Natural killer cell (primary cell): ENCODE measurements at places on chromosomes 11 and 22. TPM values are rescaled to one million over a fixed set of nuclear protein-coding genes. Genes with fewer than 3 reads are reported as not detected.

The BTG4 gene
- total RNA-seq = not detected

The PYGM gene
- total RNA-seq = 8.4 TPM

The RFPL2 gene
- not detected for total RNA-seq

DNA sequence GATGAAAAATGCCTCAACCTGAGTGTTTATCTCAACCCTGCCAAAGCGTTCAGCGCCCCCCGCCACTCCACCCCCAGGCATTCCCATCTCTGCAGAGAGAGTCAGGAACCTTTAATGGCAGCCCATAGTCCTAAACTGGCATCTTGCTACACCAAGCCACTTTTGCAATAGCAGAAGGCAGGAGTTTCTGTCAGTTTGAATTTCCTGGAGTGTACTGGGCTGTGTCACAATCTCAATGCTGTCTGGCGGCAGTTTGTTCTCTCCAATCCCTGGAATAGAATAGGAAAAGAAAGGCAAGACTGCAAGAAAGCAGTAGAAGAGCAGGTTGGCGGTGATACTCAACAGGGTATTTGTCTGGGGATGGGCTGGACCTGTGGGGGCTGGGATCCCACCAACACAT lies 32.9 kb upstream of the FLI1 start:
- DNase-seq = no peak
- no peak overlapping the region for H3K27ac ChIP-seq
- no peaks in the 10 kb centered on the region for H3K36me3 ChIP-seq
- no peak overlapping the region for H3K4me3 ChIP-seq

DNA sequence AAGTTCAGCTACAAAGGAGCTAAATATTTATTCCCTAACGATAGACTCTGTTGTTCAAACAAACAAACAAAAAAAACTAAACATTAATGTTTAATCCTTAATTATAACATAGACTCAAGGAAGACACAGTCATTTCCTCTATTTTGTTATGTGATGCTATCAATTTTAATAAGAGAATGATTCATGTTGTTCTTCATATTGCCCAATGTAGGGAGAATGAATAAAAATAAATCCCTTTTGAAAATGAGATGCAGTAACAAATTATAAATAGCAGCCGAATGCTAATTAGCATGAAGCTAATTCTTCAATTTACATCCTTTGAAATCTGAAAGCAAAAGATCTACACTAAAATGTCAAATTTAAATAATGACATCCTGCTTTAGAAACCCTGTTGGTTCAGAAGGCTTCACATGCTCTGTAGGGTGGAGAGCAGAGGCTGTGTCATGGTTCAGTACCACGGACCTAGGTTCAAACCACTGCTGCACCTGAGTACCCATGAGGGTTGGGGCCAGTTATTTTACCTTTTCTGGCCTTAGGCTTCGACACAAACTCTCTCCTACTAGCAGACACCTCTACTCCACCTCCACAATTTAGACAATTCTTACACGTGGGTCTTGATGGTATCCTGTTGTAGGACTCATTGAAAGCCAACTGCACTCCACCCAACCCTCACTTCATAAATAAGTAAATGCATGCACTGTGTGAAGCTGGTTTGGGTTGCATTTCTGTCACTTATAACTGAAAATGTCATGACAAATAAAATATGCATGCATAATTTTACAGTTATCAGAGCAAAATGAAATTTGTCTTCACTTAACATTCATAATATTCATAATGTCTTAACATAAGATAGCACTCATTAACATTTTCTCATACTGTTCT lies 89.0 kb downstream of the RRAS2 start:
- H3K27me3 ChIP-seq = no peaks in the 10 kb centered on the region
- no peak overlapping the region for H3K27ac ChIP-seq
- peaks cover 2% of the 10 kb centered on the region for H3K36me3 ChIP-seq
- no peak overlapping the region for H3K4me3 ChIP-seq

DNA sequence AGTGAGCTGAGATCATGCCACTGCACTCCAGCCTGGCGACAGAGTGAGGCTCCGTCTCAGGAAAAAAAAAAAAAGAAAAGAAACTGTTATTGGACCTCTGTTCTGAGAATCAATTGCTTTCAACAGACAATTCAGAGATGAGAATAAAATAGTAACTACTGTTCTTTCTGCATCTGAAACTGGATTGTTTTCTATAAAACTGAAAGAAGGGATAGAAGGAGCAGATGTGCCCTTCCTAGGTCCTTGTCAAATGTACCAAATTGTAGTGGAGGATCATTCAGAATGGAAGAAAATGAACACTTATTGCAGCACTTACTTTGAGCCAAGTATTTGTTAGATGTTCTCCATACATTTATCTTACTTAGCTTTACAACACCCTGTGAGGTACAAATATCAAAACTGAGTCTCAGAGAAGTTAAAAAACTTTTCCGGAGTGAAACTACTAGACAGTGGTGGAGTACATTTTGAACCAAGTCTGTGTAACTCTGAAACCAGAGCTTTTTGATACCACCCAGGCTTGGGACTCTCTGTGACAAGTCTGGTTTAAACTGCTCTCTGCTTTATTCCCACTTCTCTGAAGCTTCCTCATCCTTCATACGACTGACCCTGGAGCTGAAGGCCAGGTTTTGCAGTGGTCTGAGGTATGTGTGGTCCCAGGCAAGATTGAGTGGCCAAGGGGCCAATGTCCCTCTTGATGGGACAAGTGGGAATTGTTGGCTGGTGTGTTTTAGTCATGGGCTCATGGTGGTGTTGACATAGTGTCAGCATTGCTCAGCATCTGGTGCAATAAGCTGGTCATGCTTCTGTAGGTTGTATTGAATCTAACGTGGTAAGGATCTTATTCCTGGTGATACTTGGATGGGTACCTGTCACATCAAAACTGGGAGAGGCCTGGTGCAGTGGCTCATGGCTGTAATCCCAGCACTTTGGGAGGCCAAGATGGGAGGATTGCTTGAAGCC lies 48.2 kb upstream of the CCDC134 start:
- no peaks in the 10 kb centered on the region for H3K36me3 ChIP-seq
- H3K27ac ChIP-seq = no peak overlapping the region
- H3K4me1 ChIP-seq = no peaks in the 10 kb centered on the region
- no peak overlapping the region for H3K4me3 ChIP-seq
- H3K27me3 ChIP-seq = no peaks in the 10 kb centered on the region
- DNase-seq = no peak

- no peak overlapping the region for H3K4me3 ChIP-seq
- no peaks in the 10 kb centered on the region for H3K36me3 ChIP-seq
- H3K27me3 ChIP-seq = no peaks in the 10 kb centered on the region
- H3K4me1 ChIP-seq = no peaks in the 10 kb centered on the region
Observed at GRCh38 chr11:19912115-19912957, 199.7 kb downstream of the NAV2 start.

DNA sequence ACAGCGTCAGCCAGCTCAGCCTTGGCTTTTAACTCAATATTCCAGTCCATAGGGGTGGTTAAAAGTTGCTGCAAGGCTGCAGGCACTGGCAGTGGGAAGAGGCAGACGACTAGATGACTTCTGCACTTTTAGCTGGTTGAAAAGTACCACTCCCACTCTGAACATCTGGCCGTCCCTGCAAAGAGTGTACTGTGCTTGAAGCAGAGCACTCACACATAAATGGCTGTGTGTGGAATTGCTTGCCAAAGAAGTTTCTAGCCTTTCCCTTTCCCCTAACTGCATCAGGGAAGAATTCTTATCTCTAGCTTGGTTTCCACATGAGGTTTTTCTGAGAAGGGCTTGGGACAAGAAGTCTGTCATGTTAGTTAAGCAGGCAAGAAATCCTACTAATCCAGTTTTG lies 5.1 kb upstream of the PHLDB1 start:
- H3K27ac ChIP-seq = no peak overlapping the region
- peaks cover 38% of the 10 kb centered on the region for H3K36me3 ChIP-seq
- no peak for DNase-seq
- H3K27me3 ChIP-seq = no peaks in the 10 kb centered on the region
- no peaks in the 10 kb centered on the region for H3K4me1 ChIP-seq
